Naive thymus-derived CD8-positive, alpha-beta T cell (primary cell): ENCODE measurements at places on chromosomes 1 and 21. TPM values are rescaled to one million over a fixed set of nuclear protein-coding genes. Genes with fewer than 3 reads are reported as not detected.

- no peaks in the 10 kb centered on the region for H3K27me3 ChIP-seq
- peak; percentile 23 for DNase-seq
- no peak overlapping the region for H3K4me3 ChIP-seq
- no peak overlapping the region for H3K27ac ChIP-seq
Measured at GRCh38 chr21:35616090-35616489, 444.2 kb downstream of the SETD4 start.

GRCh38 chr1:210476730-210477129, 148.0 kb downstream of the HHAT start:
- H3K27me3 ChIP-seq, result no peaks in the 10 kb centered on the region
- no peak overlapping the region for H3K27ac ChIP-seq
- no peaks in the 10 kb centered on the region for H3K4me1 ChIP-seq
- DNase-seq, result no peak
- no peak overlapping the region for H3K4me3 ChIP-seq

DNA sequence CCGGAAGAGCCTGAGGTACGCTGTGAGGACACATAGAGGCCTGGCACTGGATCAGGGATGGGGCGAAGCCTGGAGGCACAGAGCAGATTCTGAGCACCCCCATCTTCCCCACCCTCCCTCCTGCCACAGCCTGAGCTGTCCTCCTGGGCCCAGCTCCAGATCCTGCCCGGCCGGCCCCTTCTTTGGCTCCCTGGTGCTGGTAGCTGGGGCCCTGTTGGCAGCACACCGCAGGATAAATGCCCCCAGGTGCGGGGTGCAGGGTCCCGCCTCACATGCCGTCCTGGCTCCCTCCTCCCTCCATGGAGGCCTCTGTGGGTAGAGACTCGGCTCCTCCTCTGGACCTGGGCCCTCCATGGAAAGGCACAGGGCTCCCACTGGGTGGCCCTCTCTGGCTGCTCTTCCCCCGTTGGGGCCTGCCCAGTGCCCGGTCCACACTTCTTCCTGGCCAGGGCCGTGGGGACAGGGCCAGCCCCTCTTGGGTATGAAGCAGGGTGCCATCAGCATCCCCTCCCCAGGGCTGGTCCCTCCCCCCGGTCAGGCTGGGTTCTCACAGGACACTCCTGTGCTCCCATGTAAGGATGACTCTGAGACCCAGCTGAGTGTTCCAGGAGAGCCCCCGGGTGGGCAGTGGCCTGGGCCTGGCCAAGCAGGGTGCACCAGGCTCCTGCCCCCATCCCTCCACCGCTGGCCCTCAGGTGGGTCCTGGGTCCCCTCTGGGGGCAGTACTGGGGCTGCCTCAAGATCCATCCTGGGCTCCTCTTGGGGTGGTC, 1.1 kb upstream of the OBSCN start:
- H3K27me3 ChIP-seq, result peaks cover 14% of the 10 kb centered on the region
- H3K27ac ChIP-seq, result no peak overlapping the region
- H3K4me3 ChIP-seq, result no peak overlapping the region
- peaks cover 6% of the 10 kb centered on the region for H3K4me1 ChIP-seq
- H3K36me3 ChIP-seq, result no peaks in the 10 kb centered on the region

The RGS13 gene
- not detected for total RNA-seq

The DCDC2B gene
- not detected for total RNA-seq

The RNF186 gene
- total RNA-seq, result not detected

The PLA2G4A gene
- 0.13 TPM for total RNA-seq

The CA14 gene
- total RNA-seq, result not detected

DNA sequence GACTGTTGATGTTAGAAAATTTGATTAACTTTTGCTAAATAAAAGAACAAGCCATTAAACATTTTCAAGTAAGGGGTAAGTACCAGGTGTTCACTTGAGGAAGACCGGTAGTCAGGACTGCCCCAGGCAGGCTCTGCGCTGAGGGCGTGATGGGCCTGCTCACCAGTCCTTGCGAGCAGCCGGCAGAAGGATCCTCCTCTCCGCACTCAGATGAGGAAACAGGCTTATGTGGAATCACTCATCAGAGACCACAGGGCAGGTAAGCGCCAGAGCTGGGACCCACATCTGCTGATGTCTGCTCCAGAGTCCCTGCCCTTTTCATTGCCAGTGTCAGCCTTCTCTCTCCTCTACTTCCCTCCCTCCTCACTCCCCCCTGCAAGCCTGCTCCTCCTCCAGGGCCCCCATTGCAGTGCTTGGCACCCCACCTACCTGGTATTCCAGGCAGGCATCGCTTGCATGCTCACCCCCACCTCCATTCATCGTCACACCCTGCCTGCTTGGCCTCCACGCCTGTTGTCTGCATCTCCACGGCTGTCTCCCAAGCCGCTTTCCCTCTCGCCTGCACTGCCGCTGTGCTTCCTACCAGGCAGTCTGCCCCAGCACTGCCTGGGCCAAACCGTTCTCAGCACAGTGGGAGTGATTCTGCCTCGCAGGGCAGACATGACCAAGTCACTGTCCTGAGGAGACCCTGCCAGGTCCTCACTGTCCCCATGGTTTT, 24.7 kb upstream of the KDM4A start:
- no peaks in the 10 kb centered on the region for H3K4me1 ChIP-seq
- H3K27ac ChIP-seq, result no peak overlapping the region
- peaks cover 7% of the 10 kb centered on the region for H3K27me3 ChIP-seq
- DNase-seq, result no peak

GRCh38 chr1:159831412-159832141, 4.9 kb downstream of the SLAMF8 start:
- no peak for DNase-seq
- no peak overlapping the region for H3K27ac ChIP-seq

- no peaks in the 10 kb centered on the region for H3K36me3 ChIP-seq
- no peaks in the 10 kb centered on the region for H3K27me3 ChIP-seq
- no peak overlapping the region for H3K27ac ChIP-seq
- DNase-seq, result no peak
Measured at GRCh38 chr1:200527670-200528069, 92.9 kb downstream of the KIF14 start.
